ENCODE measurements at places on chromosomes 1 and 21.

GRCh38 chr1:235657269-235657668 is 7.7 kb upstream of the GNG4 start:
- DNase-seq: no peak

DNA sequence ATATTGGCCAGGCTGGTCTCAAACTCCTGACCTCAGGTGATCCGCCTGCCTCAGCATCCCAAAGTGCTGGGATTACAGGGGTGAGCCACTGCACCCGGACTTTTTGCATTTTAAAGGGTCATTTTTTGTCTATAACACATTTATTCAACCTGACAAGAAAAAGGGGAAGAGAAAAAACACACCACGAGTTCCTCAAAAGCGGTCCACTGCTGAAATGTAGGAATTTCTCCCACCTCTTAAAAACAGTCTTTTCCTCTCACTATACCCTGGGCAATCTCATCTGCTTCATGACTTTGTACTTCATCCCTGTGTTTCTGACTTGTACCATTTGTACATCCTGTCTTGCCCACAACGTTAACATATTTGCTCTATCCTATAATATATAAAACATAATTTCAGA is 413.3 kb upstream of the PTBP2 start:
- DNase-seq: no peak

DNA sequence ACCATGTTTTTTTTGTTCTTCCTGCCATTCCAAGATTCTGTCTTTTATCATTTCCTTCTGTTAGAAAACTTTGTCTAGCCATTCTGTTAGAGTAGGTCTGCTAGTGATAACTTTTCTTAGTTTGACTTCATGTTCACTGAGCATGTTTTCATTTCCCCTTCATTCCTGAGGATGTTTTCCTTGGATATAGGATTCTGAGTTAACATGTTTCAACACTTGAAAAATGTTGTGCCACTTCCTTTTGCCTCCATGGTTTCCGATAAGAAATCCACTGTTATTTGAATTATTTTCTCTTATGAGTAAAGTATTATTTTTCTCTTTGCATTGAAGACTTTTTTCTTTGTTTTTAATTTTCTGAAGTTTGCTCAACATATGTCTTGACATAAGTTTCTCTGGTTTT is 66.7 kb downstream of the ATP1A1 start:
- DNase-seq: no peak

DNA sequence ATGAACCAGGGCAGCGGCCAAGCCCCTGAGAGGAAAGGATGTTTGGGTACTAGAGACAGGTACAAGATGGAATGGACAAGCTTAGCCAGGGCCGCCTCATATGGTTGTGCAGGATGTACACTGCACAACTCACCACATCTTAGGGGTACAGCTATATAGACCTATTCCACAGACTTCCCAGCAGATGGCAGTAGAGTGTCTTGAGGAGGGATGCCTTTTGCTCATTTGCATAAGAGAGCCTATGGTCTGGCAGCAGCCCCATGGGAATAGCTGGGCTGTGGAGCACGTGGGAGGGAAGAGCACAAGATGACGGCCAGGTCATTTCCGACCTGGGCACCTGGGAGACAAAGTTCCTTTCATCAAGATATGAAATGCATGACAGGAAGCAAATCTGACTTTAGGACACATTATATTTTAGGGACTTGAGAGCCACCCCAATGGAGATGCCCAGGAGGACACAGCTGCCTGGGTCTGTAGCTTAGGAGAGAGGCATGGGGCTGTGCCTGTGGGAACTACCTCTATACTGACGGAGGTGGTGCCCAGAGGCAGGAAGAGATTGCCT is 215.5 kb downstream of the KCNJ6 start:
- DNase-seq: no peak

DNA sequence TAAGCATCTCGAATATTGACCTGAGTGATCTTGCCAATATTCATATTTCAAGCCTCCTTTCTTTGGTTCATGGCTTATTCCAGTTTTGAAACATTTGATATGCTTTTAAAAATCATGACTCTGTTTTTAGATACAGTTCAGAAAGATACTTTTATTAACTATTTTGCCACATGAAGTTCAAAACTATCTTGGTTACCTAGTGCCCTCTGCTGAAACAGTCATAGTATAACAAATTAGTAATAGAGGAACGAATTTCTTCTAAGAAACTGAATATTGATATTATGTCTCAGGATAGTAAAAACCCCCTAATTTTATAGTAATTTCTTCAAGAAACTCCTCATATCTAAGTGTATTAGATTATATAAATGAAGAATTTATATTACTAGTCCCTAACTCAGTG is 52.6 kb upstream of the RC3H1 start:
- DNase-seq: no peak

DNA sequence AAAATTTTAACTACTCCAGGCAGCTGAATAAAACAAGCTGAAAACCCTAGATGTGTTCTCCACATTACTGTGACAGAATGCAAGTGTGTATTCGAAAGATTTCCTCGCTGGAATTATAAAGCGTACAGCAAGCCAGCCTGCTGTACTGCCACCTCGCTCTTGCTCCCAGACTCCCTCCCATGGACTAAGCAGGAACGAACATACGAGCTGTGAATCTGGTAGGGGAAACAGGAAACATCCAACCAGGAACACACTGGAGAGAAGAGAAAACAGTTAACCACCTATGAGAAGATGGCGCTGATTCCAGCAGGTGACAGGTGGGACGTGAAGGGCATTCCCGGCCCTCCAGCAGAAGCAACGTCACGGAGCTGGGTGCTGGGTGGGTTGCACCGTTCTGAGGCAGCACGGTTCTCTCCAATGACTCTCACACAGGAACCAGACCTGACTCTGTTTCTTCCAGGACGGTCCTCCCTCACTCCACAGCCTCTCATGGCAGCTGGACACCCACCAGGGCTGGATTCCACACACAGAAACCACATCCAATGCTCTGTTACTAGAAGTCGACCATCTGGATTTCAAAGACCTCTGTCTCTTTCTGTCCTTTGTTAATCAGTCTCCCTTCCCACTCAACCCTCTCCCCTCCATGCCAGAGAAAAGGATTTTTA is 219.2 kb downstream of the RERE start:
- DNase-seq: no peak

DNA sequence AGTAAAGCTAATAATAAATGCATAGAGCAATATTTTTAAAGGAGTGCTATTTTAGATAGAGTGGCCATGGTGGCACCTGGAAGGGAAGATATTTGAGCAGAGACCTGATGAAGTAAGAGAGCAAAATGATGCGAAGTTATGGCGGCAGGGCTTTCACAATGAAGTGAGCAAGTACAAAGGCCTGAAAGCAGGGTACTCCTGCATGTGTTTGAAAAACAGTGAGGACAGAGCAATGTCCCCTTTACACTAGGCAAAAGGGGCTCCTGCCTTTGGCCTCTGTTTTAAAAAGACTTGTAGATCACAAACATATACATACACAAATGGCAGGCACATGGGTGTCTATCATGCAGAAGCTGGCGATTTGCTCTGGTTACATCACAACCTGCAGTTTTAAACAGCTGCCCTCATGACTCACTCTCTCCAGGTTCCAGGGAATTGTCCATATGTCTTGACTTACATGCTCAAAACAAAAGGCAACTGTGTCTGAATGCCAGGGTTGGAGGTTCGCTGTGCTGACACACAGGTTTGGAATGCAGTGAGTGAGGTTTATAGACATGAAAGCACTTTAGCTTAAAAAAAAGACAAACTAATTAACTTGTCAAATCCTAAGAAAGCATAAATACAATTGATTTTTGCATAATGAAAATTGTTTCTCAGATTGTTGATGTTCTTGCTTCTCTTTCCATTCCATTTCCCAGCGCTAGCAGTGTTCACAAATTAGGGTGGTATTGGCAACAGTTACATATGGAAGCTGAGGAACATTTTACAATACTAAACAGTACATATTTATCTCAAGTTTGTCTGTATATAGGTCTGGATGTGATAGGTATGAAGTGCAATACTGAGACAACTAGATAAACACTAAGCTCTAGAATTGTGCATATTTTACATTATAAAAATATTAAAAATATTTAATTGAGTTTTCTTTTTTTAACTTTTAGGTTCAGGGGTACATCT is 313.9 kb downstream of the BARHL2 start:
- DNase-seq: no peak

- no peak for DNase-seq
Observed at GRCh38 chr1:173954179-173954578, 37.1 kb upstream of the SERPINC1 start.

DNA sequence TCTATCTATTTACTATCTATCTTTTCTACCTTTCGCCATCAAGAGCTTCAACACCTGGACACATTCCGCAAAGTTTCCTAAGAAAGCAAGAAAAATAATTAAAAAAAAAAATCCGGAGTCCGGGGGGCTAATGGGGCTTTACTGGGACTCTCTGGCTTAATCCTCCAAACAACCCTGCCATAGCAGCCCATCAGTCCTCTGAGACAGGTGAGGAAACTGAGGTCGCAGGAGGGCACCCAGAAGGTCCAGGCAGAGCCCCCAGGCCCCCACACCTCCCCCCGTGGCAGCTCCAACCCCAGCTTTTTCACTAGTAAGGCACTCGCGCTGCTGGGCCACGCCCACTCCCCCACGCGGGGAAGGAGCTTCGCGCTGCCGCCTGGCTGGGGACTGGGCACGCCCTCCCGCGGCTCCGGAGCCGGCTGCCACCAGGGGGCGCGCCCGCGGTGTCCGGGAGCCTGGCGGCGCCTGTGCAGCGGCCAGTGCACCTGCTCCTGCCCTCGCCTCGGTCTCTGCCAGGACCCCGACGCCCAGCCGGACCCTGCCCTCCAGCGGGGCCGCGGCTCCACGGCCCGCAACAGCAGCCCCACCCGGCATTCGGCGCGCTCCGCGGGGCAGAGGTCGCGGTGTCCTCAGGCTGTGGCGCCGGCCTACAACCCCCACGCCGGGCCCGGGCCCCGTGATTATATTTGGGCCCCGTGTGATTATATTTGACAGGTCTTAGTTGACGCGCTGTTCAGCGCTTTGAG is 54.1 kb upstream of the SAMD11 start:
- DNase-seq: peak; percentile 82

DNA sequence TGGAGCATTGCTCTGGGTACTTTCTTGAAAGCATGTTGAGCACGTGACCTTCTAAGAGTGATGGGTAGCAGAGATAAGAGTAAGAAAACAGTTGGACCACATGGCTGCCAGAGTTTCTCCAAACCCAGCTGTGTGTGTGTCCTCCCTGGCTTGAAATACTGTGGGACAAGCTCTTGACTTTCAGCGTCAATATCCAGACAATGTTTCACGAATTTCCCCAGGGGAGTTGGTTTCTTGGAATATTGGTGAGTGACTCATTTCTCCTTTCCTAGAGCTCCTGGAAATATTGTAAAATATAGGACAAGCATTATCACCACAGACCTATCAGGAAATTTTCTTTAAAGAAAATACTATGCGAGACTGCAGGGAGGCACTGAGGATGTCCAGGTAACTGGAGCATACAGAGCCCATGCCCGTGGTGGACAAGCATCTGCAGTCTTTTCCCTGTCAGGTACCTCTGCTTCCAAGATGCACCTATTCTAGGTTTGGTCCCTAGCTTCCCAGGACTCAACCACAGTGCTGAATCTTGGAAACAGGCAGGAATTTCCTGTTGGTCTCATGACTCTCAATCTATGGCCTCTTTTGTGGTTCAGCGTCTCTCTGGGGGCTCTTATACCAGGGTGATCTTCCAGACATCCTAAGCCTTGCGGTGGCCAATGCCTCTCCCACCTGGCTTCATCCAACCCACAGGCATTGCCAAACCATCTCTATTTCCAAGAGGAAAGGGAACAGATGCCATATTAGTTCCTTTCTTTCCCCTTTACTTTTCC is 67.4 kb downstream of the KCNJ6 start:
- no peak for DNase-seq

DNA sequence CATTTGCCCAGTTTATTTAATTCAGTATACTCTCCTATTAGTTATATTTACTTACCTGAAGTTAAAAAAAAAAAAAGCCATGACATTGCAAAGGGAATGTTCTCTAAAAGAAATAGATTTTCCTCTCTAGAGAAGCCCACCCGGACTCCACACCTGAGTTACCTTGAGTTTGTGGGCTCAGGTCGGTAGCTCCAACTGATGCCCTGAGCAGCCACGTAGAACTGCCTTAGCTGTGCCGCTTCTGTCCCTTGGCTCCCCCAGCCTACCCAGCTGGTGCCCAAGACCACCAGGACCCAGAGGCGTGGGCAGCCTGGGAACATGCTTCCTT is 250 bp downstream of the F5 start:
- no peak for DNase-seq

GRCh38 chr1:201537028-201537427 is 1.9 kb upstream of the NAV1 start:
- DNase-seq: no peak

DNA sequence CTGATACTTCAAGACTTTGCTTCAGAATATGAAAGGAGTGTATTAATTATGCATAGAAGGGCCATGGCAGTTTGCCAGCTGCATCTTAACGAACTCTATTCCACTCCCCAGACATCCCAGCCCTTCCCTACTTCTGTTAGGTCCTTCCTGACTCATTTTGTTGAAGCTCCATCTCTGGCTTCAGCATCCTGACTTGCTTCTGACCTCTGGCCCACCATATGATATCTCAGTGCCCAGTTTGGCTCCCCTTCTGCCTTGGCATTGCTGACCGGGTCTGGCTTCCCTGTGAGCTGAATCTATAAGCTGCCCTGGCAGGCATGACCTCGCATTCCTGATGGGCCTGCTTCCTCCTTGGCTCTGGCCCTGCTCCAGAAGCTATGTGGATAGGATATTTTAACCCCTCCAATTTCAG is 27.6 kb upstream of the ARHGAP29 start:
- DNase-seq: no peak

- DNase-seq: peak; percentile 88
Observed at GRCh38 chr1:58814251-58815068, 30.6 kb upstream of the JUN start.

DNA sequence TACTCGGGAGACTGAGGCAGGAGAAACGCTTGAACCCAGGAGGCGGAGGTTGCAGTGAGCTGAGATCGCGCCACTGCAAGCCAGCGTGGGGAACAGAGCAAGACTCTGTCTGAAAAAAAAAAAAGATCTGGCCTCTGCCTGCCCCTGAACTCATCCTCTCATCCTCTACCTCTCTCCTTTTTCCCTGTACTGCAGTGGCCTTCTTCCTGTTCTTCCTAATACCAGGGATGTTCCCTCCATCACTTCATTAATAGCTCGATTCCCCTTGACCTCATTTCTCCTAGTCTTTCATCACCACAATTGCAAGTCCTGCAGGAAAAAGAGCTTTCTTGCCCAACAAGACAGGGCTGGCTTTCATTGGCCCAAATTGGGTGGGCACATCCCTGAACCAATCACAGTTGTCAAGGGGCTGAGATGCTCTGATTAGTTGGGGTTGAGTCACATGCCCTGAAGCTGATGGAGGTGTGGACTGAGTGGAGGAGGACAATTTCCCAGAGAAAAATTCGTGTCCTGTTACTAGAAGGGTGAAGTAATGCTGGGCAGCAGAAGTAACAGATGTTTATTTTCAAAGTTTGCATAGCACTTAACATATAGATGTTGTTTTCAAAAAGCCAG is 86.8 kb upstream of the PUM1 start:
- no peak for DNase-seq
